ENCODE measurements at places on chromosomes 16 and 17.
A peak's percentile ranks its signal among the peaks of the same experiment; 100 is the strongest.

- DNase-seq = peak; percentile 89
These were observed at the start of gene CTCF for GRCh38 chr16:67562526-67562917. TSS of gene CTCF (plus strand) at chr16:67562526. CDS start at chr16:67610833, 48,307 bp downstream.

DNA sequence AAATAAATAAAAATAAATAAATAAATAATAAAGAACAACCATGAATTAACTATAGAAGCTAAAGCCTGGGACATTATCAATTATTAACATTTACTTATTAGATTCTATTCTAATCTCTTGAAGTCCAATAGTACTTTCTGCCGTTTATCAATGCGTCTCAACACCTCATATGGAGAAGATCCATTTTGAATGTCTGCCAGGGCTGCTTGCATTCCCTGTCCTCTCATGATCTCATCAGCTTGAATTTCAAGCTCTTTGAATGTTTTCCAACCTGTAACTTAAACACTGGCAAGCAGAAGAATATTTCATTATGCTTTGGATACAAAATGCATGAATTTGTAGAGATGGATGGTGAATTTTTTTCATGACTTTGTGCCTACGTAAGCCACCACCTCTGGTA, 191.9 kb upstream of the ANKFN1 start:
- no peak for DNase-seq

DNA sequence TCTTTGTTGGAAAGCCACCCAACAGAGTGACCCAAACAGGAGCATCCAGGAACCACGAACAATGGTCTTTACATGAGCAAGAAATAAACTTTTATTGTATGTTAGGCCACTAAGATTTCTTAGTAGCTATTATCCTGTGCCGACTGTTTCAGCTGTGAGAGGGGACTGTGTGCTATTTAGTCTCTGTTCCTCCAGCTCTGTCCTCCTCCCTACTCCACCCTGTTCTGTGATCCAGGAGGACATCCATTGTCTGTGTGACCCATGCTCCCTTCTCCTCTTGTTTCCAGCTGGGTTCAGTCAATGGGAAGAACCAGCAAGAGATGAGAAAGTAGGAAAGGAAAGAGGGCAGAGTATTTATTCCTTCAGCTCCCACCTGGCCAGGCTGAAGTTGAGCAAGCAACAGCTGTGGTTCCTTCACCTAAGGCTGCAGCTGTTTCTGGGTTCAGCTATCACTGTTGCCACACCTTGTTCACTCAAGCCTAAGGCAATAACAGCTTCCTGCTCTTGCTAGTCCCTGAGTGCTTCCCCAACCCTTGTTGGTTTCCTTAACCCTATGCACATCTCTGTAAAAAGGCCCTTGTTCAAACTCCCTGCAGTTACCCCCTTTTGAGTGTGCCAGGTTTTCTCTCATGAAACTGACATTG, 14.9 kb upstream of the B4GALNT2 start:
- DNase-seq = no peak

- peak; percentile 27 for DNase-seq
These were observed 47.5 kb downstream of the STAT3 start for GRCh38 chr17:42340691-42341127.

DNA sequence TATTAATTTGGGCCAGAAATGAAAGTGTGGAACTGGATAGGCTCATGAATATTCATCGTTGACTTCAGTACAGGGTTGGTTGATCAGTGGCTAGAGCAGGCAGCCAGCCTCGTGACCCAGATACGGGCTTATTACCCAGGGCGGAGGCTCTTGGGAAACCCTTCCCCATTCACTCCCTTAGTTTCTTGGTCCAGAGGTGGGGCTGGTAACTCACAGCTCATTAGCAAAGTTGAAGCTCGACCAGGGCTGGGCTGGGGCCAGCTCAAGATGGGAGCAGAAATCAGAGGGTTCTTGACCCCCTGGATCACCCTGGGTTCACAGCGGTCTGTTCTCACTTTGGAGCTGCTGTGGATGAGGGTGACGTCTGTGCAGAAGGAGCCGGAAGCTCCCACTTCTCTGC, 44.6 kb upstream of the GSE1 start:
- DNase-seq = no peak
